Stimulated activated CD8-positive, alpha-beta memory T cell treated with anti-CD3 and anti-CD28 coated beads, Interleukin-12 subunit alpha, Interleukin-12 subunit beta, amount 100 ng/mL, for 1 hour (primary cell): ENCODE measurements at places on chromosomes 3 and 15.

DNA sequence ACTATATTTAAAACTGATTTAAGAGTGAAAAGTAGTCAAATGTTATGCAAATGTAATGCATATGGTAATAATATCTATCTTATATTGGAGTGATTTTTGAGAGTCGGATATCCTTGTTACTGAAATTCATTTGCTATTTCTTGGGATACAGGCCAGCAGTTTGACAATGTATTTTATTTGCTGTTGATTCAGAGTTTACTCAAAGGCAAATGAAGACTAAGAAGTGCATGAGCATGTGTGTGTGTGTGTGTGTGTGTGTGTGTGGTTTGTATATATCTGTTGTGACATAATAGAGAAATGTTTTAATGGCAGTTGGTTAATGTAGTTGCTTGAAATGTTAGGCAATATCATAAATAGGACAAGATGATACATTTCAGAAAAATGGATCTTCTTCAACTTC lies 39.0 kb downstream of the UNC13C start:
- DNase-seq: no peak

GRCh38 chr3:113210604-113211329 lies 590 bp upstream of the BOC start:
- DNase-seq: no peak

- no peak for DNase-seq
These were observed 329.8 kb upstream of the PROK2 start for GRCh38 chr3:72114773-72115172.

GRCh38 chr15:66999046-66999968 lies 66.1 kb upstream of the SMAD3 start:
- no peak for DNase-seq

- no peak for DNase-seq
These were observed 12.0 kb upstream of the COL8A1 start for GRCh38 chr3:99626417-99626788.

DNA sequence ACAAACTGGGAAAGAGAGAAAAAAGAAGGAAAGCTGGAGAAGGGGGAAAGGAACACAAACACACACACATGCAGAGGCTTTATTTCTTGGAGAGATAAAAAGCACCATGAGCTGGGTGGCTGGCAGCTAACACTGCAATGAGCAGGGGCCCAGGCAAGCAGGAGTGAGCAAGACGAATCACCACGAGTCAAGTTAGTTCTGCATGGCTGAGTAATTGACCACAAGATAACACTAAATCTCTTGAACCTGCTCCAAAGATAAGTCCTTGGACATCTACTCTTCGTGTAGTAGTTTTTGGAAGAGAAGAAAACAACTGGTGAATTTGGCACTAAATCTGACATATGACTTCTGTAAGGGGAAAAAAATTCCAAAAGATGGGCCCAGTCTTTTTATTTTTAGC lies 100.9 kb downstream of the MYO5A start:
- no peak for DNase-seq

- DNase-seq: no peak
These were observed 92.1 kb downstream of the IGF2BP2 start for GRCh38 chr3:185732782-185733181.

DNA sequence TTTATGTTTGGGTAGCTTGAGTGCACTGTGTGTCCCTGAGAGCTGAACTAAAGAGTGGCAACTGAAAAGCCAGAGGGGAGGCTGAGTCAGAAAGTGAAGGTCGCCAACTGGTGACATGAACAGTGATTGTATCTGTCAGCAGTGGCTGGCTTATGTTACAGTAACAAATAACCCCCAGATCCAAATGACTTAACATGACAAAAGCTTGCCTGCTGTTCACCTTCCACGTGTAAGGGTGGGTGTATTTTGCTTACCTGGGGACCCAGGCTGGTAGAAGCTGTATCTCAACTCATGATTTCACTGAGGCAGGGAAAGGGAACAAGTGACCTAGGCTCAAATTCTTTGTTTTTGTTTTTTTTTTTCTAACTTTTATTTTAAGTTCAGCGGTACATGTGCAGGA lies 147.3 kb downstream of the THSD4 start:
- DNase-seq: no peak

DNA sequence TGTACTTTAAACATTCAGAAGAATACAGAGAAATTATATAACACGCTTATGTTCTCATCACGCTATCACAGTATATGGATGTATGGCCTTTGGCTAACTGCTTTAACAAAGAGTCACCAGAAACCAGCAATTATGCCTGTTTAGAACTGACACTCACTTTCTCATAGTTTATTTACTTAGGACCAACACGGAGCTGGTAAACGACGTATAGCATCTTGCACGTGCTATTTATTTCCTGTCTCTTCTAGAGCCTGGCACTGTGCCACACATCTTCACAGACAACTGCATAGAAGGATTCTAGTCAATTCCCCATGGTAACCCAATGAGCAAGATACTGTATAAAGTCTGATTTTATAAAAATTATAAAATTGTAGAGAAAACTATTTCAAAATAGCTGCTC lies 43.6 kb downstream of the TBC1D2B start:
- no peak for DNase-seq

DNA sequence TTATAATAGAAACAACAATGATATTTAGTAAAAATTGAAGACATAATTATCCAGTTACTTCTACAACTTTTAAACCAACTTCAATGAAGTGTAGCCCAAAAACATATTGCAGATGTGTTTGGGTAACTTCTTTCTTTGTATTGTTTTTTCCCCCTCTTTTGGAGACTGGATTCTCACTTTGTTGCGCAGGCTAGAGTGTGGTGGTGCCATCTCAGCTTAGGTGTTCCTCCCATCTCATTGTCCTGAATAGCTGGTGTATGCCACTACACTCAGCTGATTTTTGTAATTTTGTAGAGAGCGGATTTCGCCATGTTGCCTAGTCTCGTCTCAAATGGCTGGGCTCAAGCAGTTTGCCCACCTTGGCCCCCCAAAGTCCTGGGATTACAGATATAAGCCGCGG lies 148.1 kb downstream of the FNDC3B start:
- DNase-seq: no peak

DNA sequence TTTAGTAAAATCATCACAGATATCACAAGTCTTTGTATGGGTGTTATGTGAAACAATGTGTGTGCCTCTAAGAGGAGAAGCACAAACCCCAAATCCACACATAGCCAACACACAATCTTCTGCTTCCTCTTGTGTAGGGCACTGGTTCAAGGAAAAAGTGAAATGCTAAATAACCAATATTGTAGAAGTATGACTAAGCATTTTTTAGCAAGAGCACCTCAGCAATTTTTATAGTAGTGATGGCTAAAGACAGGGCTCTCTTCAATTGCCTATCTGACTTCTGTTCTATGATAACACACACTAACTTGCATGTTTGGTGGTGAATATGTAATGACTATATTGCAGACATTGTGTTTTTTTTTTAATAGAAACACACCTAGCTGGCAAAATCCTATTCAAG lies 997.9 kb upstream of the ALCAM start:
- no peak for DNase-seq

DNA sequence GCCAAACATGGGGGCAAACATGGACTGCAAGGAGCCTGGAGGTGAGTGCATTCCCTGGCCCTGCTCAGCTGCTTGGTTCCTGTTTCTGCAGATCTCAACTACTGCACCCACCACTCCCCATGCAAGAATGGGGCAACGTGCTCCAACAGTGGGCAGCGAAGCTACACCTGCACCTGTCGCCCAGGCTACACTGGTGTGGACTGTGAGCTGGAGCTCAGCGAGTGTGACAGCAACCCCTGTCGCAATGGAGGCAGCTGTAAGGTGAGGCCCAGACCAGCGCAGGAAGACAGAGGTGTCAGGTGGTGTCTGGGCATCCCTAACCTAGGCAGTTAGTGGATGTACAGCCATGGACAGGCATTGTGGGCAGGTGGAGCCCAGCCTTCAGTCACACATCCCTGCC lies 5.3 kb downstream of the DLL4 start:
- DNase-seq: no peak

DNA sequence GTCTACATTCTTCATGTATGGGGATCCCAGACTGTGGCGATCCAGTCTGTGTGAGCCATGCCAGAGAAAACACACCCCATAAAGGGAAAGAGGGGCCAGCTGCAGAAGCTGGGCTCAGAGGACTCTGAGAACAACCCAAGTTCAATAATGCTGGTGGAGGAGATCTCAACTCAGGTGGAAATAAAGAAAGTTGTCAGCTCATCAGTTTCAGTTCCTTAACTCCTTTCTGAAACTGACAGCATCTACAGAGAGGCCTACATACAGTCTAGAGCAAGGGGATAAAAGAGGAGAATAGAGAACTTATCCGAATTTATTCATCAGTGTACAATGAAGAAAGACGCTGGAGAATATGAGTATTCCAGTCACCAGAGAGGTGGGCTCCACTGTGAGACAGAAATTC lies 77.0 kb downstream of the NTRK3 start:
- DNase-seq: no peak

- DNase-seq: no peak
These were observed 321.5 kb upstream of the CTNNB1 start for GRCh38 chr3:40877631-40878463.

GRCh38 chr3:14943042-14943441 lies 4.3 kb upstream of the NR2C2 start:
- DNase-seq: no peak

DNA sequence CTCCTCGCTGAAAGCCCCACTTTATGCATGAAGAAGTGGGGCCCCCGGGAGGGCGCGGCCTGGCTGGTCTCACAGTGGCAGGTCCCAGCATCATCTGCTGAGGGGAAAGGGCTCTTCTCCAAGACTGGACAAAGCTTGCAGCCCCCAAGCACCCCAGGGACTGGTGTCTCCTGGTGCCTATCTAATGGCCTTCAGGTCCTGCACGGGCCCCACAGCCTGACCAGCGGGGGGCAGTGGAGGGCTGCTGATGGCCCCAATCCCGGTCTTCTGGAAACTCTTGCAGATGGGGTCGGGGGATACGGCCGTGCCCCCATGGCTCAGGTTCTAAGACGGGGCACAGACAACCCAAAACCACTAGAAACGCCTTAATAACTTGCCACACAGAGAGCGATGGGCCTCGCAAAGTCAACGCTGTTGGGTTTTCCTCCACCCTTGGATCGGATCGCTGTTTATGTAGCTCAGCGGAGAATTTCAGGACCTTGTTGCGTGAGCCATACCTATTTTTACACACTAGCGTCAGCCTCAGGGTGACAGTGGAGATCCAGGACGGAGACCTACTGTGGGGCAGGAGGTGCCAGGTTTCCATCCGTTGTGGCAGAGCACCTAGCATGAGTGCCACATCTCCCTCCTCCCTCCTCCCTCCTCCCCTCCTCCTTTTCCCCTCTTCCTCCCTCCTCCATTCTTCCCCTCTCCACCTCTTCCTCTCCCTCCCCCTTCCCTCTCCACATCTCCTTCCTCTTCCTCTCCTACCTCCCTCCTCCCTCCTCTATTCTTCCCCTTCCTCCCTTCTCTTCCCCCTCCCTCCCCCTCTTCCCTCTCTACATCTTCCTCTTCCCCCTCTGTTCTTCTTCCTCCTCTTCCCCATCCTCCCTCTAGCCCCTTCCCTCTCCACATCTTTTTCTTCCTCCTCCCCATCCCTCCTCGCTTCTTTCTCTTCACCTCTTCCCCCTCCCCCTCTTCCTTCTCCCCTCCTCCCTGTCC lies 79.3 kb upstream of the ALDH1L1 start:
- no peak for DNase-seq

DNA sequence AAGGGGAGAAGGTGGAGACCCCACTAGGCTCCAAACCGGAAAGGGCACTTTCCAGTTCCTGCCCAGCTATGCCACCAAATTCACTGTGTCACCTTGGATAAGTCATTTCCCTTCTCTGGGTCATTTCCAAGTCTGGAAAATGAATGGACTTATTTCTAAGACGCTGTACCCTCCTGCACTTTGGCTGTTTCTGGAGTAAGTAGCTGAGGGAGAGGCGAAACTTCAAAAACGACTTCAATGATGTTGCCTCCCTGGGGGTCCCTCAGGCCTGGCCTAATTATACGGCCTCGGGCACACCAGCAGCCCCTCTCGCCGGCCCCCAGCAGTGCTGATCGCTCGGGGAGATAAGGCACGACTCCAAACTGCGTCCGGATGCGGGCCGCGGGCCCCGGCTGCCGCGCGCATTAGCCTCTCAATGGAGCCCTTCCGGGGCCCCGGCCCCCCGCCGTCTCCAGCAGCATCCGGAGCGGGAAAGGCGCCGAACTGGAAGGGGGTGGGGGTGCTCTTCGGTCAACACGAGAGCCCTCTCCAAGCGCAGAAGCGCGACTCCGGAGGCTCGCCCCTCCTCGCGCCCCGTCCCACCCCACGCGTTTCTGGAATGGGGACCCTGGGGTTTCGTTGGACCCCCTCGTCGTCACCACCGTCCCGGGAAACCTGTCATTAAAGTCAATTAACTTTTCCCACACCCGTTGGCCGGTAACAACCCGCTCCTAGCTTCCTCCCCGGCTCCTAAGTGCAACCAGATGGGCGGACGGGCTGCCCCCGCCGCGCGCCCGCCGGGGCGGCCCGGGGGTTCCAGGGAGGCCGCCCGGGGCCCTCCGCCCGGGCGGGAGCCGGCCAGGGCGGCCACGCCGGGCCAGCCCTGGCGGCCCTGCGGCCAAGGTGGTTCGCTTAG lies 4.8 kb downstream of the HES1 start:
- no peak for DNase-seq

GRCh38 chr3:120418866-120419490 lies 31.8 kb downstream of the FSTL1 start:
- DNase-seq: no peak

GRCh38 chr3:122178711-122179110 lies 4.8 kb upstream of the CASR start:
- no peak for DNase-seq

GRCh38 chr3:118011910-118012309 lies 1022.7 kb downstream of the IGSF11 start:
- DNase-seq: no peak

GRCh38 chr3:13323822-13324221 lies 96.3 kb downstream of the NUP210 start:
- DNase-seq: no peak

- DNase-seq: no peak
These were observed 16.4 kb upstream of the PRR20G start for GRCh38 chr3:127304121-127304744.

- no peak for DNase-seq
These were observed 72.9 kb downstream of the CD200 start for GRCh38 chr3:112405845-112406244.

- no peak for DNase-seq
These were observed 39.3 kb upstream of the SEMA6D start for GRCh38 chr15:47678040-47678439.

DNA sequence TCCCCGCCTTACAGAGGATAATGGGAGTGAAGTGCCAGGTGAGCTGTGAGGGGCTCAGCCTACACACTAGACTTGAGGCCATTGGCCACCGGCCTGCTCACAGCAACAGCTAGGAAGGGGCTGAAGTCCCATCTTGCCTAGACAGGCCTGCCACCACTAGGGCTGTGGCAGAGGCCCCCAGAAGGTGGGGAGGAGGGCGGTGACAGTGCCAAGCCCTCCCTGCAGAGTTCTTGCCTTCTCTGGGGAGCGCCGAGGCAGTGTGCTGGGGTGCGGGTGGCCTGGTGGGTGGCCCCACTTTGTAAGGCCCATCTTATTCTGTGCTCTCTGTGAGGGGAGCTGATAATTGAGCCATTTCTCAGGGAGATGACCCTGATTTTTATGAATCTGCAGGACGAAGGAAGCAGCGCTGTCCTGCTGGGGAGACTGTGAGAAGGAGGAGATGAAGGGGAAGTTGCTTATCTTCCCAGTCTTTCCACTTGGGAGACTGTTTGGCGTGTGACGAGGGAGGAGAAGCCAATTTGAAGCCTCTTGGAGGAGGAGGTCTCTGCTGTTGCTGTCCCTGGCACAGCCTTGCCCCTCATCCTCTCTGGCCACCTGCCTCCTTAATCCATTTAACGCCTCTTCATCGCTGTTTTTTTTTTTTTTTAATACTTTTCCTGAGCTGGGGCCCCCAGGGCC lies 104.3 kb downstream of the LINGO1 start:
- no peak for DNase-seq
